Activated CD8-positive, alpha-beta memory T cell treated with anti-CD3 and anti-CD28 coated beads, Interleukin-2, amount 50 U/mL, for 48 hours (primary cell): ENCODE measurements at places on chromosomes 3 and 15.
A peak's percentile ranks its signal among the peaks of the same experiment; 100 is the strongest.

- no peak for DNase-seq
Observed at GRCh38 chr3:167886690-167887089, 151.2 kb downstream of the SERPINI1 start.

GRCh38 chr3:56753206-56753820, 48.4 kb downstream of the ARHGEF3 start:
- DNase-seq, result no peak

GRCh38 chr3:121998030-121998580, 23.9 kb downstream of the ILDR1 start:
- no peak for DNase-seq

- no peak for DNase-seq
Observed at GRCh38 chr15:63908281-63908680, 74.5 kb upstream of the HERC1 start.

- DNase-seq, result no peak
Observed at GRCh38 chr15:74517096-74517495, 23.9 kb upstream of the ARID3B start.

- DNase-seq, result no peak
Observed at GRCh38 chr15:81098861-81099651, 35.0 kb upstream of the CFAP161 start.

DNA sequence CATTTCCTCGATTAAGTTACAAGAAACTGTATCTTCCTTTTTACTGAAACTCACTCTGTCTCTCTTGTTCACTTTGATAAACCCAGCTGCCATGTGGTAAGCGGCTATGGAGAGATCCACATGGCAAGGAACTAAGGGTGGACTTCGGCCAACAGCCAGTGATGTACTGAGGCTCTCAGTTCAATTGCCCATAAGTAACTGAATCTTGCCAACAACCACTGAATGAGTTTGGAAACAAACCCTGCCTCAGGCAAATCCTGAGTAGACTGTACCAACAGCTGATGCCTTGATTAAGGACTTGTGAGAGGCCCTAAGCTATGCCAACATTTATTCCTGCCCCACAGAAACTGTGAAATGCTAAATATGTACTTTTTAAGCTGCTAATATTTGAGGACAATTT, 433.5 kb downstream of the PLOD2 start:
- no peak for DNase-seq

GRCh38 chr3:101999177-101999779, 150.0 kb downstream of the NFKBIZ start:
- DNase-seq, result no peak

DNA sequence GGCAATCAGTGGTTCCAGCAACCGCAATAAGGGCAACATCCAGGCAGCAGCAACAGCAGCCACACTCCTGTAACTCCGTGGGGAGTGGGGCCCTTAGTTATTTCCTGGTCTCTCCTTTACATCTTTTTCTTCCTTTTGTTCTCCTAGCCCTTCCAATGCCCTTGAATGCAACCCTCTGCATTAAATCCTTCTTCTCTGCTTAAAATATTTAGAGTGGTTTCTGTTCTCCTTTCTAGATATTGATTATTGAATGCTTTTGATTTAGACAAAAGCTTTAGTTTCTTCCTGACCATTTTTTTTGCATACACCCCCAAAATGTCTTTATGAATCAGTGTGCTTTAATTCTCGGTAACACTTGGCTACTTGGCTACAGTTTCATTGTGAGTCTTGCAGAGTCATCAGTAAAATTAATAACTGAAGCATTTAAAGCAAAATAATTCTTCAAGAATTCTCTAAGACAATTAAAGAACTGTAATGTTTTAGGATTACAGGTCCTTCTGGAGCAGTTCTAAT, 586.1 kb downstream of the MECOM start:
- DNase-seq, result no peak

DNA sequence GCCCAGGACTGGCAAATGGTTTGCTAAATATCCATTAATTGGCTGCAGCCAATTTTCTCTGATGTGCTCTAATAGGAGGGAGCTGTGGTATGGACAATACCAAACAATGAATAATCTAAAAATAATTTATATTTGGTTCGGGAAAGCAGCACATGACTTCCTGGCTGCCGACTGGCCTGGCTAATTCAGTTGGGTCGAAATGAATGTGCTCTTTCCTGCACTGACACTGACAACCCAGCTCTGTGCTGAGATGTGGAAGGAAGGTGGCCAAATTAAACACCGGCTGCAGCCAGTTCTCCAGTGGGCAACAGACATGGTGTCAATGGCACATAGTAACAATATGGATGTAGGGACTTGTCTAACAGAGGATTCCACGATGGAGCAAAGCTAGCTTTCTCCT, 21.1 kb upstream of the COLQ start:
- no peak for DNase-seq

DNA sequence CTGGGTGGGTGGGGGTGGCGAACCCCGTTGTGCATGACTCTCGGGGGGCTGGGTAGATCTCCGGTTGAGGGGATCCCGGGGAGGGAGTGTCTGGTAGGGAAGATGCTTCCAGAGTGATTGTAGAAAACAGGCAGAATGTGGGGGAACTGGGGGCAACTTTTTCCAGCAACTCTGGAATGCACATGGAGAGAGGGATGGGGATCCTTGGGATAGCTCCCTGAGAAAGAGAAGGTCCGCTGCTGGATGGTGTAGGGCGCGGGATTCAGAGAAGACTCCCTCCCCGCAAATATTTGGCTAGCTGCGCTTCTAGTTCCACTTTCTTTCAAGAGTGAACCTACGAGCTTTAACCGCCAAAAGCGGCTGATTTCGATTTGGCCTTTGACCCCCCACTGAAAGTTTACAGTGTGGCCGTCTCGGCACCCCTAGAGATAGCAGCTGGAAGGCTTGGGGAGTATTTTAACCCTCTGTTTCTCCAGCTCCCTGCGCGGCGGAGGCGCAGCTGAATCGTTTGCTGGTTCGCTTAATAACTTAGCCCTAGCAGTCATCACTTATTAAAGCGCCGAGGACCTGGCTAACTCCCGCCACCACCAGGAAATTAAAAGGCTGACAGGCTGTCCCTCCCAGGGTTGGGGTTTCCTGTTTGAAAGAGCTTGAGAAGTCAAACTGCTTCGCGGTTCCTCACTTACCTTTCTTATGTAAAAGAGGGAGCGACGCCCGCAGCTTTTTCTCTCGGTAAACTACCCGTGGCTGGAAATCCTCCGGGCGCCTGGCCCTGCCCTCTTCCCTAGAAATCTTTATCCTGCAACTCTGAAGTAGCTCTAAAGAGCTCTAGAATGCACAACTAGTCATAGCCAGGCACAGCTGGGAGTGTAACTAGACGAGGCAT, 1.2 kb downstream of the PHLDB2 start:
- peak; percentile 65 for DNase-seq

GRCh38 chr3:83096-83495, 113.5 kb upstream of the CHL1 start:
- DNase-seq, result no peak

- no peak for DNase-seq
Observed at GRCh38 chr3:98573181-98573728, 20.2 kb downstream of the CPOX start.

DNA sequence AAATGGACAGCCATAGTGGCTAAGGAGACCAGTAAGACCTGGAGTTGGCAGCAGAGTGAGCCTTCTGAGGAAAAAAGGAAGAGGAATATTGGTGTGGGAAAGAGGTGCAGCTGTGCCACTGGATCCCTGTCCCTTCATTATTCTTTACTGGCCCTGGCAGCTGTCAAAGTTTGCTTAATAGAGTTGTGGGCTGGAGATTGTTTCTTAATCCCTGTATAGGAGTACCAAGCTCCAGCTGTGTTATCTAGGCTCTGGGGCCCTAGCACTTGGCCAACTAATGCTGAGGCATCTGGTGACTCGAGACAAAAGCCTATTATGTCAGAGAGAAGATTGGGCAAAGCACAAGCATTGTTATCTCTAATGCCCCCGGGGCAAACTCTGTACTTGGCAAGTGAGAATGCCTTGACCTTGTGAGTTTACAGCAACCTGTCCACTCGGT, 61.4 kb downstream of the ZNF609 start:
- DNase-seq, result no peak

DNA sequence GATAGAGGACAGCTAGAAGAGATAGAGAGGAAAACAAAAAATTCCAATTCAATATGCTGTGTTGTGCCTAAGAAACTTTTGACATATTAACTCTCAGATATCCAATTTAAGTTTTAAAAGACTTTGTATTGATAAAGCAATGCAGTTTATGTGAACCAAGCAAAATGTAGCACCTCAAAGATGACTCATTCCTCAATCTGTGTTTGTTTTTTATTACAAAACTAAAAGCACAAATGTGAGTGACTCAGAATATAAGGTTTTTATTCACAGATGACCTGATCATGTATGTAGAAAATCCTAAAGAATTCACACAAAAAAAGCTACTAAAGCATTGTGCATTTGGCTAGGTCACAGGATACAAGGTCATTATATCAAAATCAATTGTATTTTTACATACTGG, 11.1 kb downstream of the HCLS1 start:
- no peak for DNase-seq

GRCh38 chr3:33042668-33043067, 54.3 kb downstream of the GLB1 start:
- no peak for DNase-seq

DNA sequence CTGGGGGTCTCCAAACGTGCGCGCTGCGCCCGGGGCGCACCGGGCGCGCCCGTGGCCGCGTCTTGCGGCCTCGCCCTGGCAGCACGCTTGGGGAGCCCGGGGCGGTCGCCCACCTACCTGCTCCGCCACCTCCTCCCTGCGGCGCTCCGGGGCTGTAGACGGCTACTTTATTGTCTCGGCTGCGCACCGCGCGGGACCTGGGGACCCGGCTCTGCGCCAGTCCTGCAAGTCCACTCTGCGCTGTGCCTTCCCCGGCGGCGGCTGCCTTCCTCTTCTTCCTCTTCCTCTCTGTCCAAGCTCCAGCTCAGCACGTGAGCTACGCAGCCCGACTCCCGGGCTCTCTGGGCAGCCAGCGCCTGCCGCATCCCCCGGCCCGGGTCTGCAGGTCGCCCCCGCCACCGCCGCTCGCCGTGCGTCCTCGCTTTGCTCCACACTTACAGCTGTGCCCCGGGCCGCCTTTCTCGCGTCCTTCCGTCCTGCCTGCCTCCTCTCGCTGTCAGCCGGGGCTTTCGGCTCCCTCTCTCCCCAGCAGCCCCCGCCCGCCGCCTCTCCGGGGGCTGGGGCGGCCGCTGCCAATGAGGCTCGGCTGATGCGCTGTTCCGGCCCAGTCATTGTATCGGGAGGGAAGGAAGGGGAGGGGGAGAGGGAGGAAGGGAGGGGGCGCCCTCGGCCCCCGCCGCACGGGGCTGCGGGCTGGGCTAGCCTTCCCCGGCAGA, 156.4 kb upstream of the FRMD4B start:
- DNase-seq, result no peak

- no peak for DNase-seq
Observed at GRCh38 chr15:46079046-46079445, 444.2 kb downstream of the SQOR start.

DNA sequence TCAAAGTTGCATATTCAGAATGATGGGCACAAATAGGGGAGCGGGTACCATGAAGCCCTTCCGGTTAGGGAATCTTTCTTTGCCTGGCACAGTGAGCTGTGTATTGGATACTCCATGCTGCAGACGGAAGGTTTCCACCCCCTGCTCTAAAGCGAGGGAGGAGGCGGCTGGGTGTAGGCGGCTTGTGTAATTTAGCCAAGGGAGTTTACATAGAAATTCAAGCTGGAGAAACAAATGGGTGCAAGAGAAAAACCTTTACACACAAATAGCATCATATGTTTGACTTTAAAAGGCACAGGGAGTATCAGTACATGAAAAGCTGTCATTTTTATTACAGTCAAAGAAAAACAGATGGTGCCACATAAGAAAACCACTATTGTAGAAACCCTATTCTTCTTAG, 59.3 kb upstream of the ADCY5 start:
- DNase-seq, result no peak

- no peak for DNase-seq
Observed at GRCh38 chr3:42689421-42690014, 4.2 kb downstream of the KLHL40 start.
